SK-N-SH (cell line): ENCODE measurements at places on chromosomes 6 and 20. TPM values are rescaled to one million over a fixed set of nuclear protein-coding genes. Genes with fewer than 3 reads are reported as not detected.

Gene SLA2
- 0.03 TPM in 1 of 2 replicates, not detected in the other for polyA plus RNA-seq

GRCh38 chr6:131215219-131215618 lies 80.0 kb downstream of the AKAP7 start:
- no peak for DNase-seq

- no peak for DNase-seq
Observed at GRCh38 chr20:54474866-54475265, 527 bp upstream of the DOK5 start.

DNA sequence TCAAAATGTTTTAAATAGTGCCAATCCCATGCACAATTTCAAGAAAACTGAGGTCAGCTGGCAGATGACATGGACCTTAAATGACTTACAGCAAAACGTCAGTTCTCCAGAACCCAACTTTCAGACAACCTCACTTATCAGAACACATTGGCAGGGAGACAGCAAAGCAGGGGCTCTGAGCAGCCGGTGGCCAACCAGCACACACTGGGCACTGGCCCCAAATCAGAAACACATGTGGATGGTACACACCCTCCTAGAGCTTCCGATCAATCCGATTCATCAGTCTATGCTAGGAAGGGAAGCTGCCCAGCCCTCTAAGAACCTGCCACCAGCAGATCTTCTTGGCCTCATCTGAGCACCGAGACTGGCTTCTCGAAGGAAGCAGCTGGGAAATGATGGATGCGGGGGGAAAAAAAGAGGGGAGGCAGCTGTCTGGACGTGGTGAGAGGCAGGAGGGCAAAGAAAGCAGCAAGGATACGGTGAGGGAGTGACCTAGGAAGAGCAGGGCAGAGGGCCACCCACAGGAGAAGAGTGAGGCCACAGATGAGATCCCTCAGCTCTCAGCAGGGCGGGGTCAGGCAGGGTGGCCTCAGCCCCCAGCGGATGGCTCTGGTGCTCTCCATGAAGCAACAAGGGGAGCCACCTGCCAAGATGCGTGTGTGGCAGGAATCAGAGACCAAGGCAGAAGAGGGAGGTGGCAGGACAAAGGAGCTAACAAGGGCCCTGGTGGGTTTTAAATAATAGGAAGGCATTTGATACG lies 32.9 kb downstream of the TAF4 start:
- peak; percentile 90 for DNase-seq

DNA sequence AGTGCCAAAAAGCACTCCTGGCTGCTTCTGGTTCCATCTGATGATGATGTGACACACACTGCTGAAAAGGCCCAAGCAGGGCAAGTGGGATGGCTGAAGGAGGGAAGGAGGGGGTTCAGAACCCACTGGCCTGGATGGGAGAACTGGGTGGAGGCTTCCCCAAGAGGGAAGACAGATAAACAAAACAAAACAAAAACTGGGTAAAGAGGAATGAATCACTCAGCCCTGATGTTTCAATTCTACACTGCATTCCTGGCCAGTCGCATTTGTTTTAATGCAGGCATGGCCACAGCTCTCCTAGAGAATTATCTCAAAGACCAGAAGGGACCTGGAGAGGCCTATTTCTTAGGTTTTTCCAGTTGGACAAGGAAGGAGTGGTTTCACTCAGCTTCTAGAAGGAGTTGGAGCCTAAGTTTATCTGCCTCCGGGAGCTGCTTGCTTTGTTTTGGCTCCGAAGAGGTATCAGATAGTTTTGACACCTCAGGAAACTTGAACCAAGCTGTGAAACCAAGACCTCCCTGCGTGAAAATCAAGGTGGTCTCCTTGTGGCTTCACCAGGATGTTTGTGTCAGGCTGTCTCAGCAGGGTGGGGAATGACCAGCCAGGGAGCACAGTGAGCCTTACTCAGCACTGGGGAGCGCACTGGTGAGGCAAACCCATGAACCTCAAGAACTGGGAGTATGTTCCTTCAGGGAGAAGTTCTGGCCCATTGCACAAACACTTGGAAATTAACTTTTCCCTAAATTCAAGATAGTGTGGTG lies 16.1 kb downstream of the TTPAL start:
- DNase-seq: no peak

DNA sequence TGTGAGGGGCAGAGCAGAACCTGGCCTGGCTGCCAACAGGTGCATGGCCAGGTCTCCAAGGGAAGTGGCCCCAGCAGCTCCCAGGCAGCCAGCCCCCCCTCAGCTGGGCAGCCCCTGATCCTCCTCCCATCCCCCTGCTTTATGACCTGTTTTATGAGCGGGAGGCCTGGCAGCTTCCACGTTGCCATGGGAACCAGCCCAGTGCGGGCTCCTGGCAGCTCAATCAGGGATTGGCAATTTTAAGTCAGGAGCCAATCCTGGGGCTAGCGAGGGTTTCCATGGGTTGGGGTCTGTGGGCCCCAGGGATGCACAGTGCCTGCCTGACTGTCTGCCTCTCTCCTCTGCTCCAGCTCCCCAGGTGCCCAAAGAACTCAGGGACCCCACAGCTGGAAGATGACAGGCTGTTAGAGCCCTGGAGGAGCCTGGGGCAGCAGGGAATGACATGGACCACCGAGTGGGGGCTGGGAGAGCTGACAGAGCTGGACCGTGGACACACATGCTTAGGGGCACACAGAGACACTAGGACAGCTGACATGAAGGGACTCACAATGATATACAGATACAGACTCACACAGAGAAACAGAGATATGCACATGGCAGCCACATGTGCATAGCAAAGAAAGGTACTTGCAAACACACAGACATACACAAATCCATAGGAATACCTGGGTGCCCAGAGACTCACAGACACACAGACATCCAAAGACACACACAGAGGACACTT lies 56.5 kb upstream of the SIRPA start:
- peak; percentile 76 for DNase-seq
